ENCODE measurements at places on chromosomes 11 and 22.

DNA sequence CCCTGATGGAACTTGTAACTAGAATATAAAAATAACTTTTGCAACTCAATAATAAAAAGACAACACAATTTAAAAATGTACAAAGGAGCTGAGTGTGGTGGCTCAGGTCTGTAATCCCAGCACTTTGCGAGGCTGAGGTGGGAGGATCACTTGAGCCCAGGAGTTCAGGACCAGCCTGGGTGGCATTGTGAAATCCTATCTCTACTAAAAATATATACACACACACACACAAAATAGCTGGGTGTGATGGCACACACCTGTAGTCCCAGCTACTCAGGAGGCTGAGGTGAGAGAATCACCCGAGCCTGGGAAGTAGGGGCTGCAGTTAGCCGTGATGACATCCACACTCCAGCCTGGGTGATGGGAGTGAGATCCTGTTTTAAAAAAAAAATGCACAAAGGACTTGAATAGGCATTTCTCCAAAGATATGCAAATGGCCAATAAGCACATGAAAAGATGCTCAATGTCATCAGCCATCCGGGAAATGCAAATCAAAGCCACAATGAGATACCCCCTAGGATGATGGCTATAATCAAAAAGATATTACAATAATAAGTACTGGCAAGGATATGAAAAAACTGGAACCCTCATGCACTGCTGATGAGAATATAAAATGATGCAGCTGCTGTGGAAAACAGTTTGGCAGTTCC is 59.8 kb upstream of the SEPTIN5 start:
- DNase-seq = no peak

GRCh38 chr11:87462171-87462570 is 424.4 kb downstream of the TMEM135 start:
- DNase-seq = no peak

- no peak for DNase-seq
Measured at GRCh38 chr11:71255800-71256479, 3.6 kb upstream of the SHANK2 start.

- DNase-seq = no peak
Measured at GRCh38 chr11:11403763-11404725, 51.0 kb upstream of the CSNK2A3 start.

- DNase-seq = no peak
Measured at GRCh38 chr11:8204596-8204995, 35.8 kb upstream of the RIC3 start.

DNA sequence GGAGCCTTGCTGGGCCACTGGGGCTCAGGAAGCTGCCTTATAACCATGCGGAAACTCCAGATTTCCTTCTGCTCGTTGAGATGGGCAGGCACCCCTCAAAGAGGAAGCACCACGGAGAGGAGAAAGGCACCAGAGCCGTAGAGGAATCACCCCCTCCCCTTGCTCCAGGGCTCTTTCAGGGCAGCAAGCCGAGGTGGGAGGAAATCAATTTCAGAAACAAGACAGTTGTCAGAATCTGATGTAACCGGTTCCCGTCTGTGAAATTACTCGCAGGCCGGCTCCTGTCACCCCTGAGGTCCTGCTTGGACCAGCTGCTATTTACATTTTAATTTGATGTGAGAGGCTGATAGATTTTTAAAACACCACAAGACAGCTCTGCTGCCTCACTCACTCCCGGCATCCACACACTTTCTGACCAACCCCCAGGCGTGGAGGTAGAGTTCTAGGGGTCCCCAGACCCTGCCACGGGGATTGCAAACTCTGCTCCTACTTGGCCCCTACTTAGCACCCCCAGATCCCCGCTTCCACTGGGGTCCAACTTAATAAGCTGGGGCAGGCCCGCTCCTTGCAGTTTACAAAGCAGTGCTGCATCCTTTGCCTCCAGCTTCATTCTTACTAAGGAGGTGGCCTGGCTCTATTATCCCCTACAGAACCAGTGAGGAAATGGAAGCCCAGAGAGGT is 162.5 kb downstream of the CEP164 start:
- no peak for DNase-seq

DNA sequence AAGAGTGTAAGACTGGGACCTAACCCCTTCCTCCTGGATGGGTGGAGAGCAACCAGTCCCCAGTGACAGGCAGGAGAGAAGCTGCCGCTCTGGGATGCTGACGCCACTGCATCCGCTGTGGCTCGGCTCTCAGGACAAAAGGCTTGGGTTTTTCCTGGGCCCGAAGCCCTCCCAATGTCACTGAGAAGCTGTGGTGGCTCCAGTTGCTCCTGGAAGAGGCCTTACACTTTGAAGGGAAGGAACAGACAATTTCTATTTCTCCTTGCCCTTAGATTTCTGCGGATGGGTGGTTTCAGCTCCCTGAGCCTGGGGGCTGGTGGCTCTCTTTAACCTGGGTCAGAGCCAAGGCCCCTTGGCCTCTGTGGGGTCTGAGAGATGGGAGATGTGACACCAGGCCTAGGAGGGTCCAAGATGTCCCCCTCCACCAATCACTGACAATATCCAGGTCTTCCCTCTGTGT is 21.4 kb downstream of the TPBGL start:
- DNase-seq = no peak

GRCh38 chr11:120751550-120751949 is 240.0 kb downstream of the GRIK4 start:
- DNase-seq = no peak

DNA sequence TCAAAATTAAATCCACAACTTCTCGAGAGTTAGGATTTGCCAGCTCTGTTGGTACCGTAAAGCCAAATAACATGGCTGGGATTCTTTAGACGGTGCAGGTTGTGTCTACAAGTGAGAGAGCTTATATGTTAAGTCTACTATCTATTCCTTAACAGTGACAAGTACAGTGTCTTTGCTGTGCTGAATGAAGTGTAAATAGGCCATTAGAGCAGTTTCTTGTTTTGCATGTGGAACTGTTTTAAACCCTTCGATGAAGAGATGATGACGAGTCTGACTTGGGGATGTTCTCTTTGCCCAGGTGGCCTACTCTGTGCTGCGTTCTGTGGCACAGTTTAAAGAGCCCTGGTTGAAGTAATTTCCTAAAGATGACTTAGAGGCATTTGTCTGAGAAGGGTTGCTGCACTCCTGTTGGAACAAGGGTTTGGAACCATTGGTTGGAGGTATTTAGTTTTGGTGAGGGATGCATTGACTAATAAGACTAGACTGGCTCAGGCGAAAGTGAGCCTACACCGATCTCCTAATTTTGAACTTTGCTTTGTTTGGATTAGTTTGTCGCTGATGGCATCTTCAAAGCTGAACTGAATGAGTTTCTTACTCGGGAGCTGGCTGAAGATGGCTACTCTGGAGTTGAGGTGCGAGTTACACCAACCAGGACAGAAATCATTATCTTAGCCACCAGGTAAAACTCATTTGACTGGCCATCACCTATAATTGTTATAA is 988 bp downstream of the RPS3 start:
- no peak for DNase-seq

DNA sequence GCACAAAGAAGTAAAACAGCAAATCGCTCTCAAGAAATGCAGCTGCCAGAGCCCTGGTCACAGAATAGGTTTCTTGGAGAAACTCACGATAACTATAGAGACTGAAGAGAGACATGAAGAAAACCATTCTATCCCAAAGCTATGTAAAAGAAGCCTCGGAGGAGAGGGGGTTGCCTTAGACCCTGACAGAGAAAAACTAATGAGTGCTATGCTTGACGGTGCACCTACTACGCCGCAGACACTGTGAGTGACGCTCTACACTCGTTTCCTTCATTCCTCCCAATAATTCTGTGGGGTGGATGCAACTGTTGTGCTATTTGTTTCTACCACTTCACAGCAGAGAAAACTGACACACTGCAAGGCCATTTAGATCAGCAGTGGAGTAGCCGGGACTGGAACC is 121.8 kb downstream of the ETS1 start:
- no peak for DNase-seq

DNA sequence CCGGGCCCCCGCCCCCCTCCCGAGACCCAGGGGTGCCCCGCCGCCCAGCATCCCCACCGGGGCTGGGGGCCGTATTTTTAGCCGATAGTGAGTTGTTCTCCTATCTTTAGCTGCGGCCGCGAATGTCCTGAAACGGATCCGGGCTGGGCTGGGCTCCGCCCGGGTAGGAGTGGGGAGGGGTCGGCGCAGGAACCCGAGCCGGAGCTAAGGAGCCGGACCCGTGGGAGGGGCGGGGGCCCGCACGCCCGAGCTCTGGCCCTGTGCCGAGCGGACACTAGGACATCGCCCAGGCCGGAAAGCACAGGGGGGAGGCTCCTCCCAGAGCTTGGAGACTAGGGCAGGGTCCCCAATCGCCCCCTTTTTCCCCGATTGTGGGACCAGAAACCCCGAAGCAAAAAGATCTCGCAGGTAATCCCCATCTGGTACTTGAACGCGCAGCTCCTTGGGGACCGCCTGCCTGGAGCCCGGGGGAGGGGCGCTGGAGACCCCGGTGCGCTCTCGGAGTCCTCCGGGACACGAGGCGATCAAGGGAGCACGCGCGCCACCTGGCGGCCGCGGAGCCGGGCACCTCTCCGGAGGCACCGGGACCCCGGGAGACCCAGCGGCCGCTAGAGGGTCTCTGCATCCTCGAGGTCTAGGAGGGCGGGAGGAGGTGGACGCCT is 669 bp downstream of the CDC42EP2 start:
- peak; percentile 83 for DNase-seq

GRCh38 chr11:67317888-67318555 is 14.7 kb downstream of the SSH3 start:
- no peak for DNase-seq

DNA sequence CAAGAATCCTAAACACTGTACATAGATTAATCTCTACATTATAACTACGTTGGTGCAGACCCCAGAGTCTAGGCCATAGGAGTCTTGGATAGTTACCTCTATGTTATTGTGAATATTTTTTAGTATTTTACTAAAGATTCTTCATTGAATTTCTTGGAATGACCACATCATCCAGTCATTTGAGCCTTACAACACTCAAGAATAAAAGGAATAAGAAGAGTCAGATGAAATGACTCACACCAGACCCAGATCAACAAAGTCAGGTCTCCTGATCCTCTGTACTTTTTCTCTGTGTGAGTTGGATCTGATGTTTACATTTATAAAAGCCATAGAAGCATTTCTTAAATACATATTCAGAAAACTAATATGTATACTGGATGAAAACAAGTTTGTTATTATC is 179.2 kb upstream of the ARHGAP20 start:
- no peak for DNase-seq

DNA sequence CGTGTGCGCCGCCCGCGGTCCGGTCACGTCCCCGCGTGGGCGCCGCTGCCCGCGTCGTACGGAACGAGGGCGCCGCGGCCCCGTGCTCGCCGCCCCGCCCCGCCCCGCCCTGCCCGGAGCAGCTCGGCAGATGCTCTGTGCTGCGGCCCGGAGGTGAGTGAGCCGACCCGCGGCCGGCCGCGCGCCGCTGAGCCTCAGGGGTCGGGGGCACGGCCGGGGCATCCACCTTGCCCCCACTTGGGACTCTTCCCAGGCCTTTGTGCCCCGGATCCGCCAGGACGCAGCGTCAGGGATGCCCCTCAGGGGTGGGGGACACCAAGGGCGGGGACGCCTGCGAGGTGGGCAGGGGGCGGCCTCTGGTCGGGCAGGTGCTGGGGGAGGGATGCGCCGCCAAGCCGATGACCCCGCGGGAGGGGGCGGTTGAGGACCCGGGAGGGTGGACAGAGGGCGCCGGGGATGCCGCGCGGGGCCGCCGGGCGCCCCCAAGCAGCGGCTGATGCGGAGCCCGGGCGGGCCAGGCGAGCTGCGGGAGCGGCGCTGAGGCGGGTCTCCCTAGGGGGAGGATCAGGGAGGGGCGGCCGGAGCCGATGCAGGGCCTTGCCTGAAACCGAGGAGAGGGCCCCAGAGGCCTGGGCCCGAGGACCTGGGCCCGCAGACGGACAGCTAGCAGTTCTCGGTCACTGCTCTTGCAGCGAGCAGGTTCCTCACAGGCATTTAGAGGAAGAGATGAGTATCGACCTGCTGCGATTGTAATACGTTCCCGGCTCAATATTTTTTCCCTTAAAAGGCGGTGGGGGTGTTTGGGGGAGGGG is at the start of gene GNAZ:
GNAZ (plus strand) TSS at position 102 of the 812 bp plus-strand sequence. CDS start 25,177 bp downstream, outside the sequence.
- peak; percentile 12 for DNase-seq

DNA sequence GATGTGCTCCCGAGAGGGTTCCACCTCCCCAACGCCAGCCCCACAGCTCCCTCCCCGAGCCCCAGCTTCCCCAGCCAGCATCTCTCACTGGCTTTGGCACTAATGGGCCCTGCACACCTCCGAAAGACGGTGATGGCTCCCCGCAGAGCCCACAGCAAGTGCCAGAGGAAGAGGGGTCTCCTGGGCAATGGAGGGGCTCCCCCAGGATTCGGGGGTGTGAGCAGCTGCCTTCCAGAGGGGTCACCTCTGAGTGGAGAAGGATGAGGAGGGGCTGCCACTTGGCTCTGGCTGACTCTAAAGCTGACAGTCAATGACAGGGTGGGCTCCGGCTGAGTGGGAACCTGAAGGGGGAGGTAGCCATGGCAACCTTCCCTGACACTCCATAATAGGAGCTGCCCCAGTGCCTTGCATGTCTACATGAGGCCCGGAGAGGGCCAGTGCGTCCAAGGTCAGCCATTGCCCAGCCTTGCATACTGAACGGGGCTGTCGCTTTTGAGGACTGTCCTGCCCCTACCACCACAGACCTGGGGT is 98.6 kb upstream of the SYT13 start:
- DNase-seq = no peak

- peak; percentile 15 for DNase-seq
Measured at GRCh38 chr22:44329179-44329796, 16.5 kb upstream of the SHISAL1 start.

GRCh38 chr11:110173811-110174644 is 80.8 kb downstream of the ZC3H12C start:
- DNase-seq = peak; percentile 61

- no peak for DNase-seq
Measured at GRCh38 chr11:77130763-77131513, 2.9 kb downstream of the MYO7A start.

DNA sequence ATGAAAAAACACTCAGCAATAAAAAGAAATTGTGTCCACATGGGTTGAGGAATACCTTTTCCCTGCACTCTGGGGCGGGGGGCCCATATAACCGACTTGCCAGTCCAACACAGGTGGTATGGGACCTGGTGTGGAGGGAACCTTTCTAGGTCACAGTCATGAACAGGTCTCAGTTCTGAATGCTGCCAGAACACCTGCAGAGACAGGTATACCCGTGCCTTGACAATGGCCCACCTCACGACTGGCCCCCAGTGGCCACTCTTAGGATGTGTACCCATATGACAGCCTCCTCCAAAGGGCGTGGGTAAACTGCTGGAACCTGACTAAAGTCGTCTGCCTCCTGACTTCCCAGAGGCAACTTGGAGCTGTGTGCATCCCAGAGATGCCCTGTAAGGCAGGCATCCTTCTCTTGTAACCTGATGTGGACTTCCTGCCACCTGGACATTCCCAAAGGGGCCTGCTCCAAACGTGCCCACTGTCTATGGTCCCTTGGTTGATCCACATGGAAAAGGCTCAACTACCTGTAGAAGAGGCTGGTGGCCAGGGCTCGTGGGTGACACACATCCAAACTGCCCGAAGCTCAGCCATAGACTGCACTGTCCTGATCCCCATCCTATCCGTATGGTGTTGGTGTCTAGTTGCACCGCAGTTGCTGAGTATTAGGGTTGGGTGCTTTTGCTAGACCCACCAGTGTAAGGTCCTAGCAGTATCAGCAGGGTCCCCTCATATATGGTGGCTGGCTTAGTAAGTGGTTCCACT is 859.3 kb downstream of the BRD1 start:
- no peak for DNase-seq

Measured in activated naive CD4-positive, alpha-beta T cell treated with Interleukin-2 at 50 U/mL for 16 hours (primary cell).